CD8-positive, alpha-beta memory T cell (primary cell): ENCODE measurements at places on chromosomes 16 and 17.
A peak's percentile ranks its signal among the peaks of the same experiment; 100 is the strongest.

GRCh38 chr17:37770631-37771518, 26.0 kb upstream of the HNF1B start:
- DNase-seq = no peak

GRCh38 chr17:36533935-36534839, 481 bp downstream of the MYO19 start:
- no peak for DNase-seq

GRCh38 chr17:59413014-59413766, 81.7 kb downstream of the YPEL2 start:
- peak; percentile 10 for DNase-seq

- peak; percentile 49 for DNase-seq
Measured at GRCh38 chr16:70380248-70380918, 33.7 kb downstream of the DDX19A start.

- DNase-seq = no peak
Measured at GRCh38 chr16:51236583-51236982, 85.5 kb upstream of the SALL1 start.

GRCh38 chr16:20812510-20812909, 6.2 kb downstream of the REXO5 start:
- DNase-seq = no peak

DNA sequence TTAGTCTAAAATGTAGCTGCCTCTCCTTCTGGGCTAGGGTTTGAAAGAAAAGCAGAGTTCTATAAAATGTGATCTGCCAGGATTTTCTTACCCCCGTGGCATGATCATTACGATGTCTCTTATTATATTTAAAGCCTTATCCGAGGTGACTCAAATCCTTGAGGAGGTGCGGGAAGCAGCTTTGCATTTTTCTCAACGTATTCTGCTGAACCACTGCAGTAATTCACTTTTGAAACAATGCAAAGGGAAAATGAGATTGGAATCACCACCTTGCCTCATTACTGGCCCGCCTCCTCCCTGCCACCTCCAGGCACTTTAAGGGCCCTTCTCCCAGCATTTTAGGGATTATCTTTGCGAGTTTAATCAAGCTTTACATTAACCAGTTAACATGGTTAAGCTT, 9.7 kb upstream of the NOG start:
- DNase-seq = no peak
